Esophagus mucosa (tissue), 1 donor: ENCODE measurements at places on chromosomes 12 and 14.

- ATAC-seq, result no peak
Observed at GRCh38 chr12:24381790-24382189, 432.3 kb upstream of the SOX5 start.

GRCh38 chr12:52300796-52301691, 9.7 kb upstream of the KRT81 start:
- ATAC-seq, result no peak

- peak; percentile 38 for ATAC-seq
Observed at GRCh38 chr14:64971943-64972791, at the start of gene RAB15. TSS of gene RAB15 (minus strand) at chr14:64972336. CDS start at chr14:64972076, 260 bp downstream.

DNA sequence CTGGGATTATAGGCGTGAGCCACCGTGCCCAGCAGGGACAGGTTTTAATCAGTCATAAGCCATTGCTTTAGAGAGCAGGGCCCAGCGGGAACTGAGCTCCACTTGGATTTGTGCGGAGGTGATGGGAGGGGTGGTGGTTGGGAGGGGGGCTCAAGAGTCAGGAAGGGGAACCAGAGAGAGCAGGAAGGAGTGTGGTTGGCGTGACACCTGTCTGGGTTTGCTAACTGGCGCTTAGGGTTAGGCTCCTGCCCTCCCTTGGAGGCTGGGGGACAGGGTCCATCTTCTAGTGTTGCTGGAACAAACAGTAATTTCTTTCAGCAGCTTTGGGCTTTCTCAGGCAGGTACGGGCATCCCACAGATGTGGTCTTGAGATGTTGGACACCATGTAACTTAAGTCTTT, 7.5 kb upstream of the ALDH2 start:
- no peak for ATAC-seq

- ATAC-seq, result no peak
Observed at GRCh38 chr14:85239791-85240190, 290.2 kb upstream of the FLRT2 start.

GRCh38 chr14:89576145-89576927, 159.3 kb upstream of the FOXN3 start:
- no peak for ATAC-seq
